Right renal pelvis (tissue), 4 donors: ENCODE measurements at places on chromosomes 13 and 19.

- DNase-seq: peak; percentile 57
Observed at GRCh38 chr19:49475995-49476880, 2.2 kb downstream of the FLT3LG start.

GRCh38 chr19:54114340-54115108 lies 933 bp downstream of the TFPT start:
- DNase-seq: no peak

DNA sequence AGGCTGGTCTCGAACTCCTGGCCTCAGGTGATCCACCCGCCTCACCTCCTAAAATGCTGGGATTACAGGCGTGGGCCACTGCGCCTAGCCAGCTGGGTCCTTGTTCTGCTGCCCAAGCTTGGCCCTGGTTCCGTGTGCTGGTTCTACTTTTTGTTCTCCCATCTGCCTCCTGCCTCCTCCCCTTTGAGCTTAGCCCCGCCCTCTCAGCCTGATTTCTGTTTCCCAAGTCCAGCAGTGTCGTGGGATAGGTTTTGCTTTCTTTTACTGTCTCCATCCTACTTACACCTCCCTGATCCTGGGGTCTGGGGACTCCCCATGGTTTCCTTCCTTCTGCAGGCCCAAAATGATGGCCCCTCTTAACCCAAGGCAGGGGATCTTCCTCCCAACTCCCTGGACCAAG lies 2.4 kb downstream of the BLOC1S3 start:
- no peak for DNase-seq

- no peak for DNase-seq
Observed at GRCh38 chr19:36972571-36972970, 56.4 kb downstream of the ZNF568 start.

DNA sequence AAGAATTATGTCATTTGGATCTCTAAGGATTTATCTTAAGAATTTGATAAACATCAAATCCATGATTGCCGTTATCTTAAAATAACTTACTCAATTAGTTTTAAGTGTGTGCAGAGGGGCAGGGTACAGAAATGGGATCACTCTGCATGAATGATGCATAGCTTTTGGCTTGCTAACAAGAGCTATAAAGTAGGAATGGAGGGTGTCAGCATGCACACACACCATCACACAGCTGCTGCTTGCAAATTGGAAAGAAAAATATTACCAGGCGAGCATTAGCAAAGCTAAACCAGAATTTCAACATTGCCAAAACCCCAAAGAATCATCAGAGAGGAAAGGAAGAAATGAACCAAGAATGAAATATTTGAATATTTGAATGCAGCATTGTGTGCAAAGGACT lies 580.6 kb downstream of the LMO7 start:
- no peak for DNase-seq

- DNase-seq: no peak
Observed at GRCh38 chr13:74907788-74908187, 574.2 kb downstream of the TBC1D4 start.

GRCh38 chr19:58352760-58353671 lies at the start of gene A1BG:
Gene A1BG, minus strand, starts transcription at chr19:58353492. Its CDS starts 55 bp downstream, at chr19:58353437.
- no peak for DNase-seq

DNA sequence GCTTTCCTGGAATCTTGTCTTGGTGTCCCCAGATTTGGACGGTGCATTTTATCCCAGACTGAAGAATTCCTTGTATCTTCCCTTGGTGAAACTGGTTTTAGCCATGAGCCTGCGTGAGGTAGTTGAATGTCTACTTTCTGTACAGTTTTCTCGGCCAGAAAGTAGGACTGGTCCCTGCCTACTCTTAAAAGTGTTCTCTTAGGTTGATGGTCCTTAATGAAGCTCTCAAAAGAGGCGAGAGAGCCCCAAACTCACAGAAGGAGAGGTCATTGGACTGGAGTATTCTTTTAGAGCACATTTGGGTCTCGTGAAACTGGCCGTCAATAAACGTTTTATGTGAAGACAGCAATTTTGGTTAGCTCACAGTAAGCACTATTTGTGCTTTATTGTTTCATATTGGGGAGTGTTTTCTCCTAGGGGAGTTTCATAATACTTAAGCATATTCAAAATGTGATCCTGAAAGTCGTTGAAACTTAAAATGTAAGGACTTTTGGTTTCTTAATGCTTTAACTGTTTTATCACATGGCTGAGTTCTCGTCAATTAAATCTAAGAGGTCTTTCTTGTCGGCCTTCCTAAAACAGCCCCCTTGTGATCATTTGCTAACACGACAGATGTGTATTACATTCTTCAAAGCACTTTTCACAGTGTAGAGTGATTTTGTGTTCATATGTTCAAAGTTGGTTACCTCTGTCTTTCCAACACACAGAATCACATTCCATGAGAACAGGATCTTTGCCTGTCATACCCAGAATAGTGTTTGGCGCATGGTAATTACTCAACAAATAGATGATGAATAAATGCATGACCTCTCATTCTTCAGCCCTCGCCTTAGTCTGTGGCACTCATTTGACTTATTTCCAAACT lies 889 bp downstream of the GTF2F2 start:
- DNase-seq: no peak

GRCh38 chr13:113670541-113670940 lies 3.5 kb downstream of the GRK1 start:
- no peak for DNase-seq

DNA sequence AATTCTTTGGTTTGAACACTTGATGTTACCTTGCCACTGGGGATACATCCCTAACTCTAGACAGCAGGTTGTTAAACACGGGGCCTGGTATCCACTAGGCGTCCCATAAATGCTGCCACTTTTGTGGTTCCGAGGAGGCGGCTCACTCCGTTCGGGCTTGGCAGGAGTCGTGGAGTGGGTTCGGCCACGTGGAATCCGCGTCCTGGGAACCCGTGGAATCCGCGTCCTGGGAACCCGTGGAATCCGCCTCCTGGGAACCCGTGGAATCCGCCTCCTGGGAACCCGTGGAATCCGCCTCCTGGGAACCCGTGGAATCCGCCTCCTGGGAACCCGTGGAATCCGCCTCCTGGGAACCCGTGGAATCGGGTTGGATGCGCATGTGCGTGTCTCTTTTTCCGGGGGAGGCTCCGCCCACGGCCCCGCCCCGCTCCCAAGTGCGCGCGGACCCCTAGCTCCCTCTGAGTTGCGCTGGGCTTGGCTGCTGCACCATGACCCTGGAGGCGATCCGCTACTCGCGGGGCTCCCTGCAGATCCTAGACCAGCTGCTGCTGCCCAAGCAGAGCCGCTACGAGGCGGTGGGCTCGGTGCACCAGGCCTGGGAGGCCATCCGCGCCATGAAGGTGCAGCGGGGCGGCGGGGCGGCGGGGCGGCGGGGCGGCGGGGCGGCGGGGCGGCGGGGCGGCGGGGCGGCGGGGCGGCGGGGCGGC lies at the start of gene MRI1:
TSS of gene MRI1 (plus strand) at position 422 of the 707 bp plus-strand sequence. CDS start at position 489, 67 bp downstream.
- DNase-seq: no peak

DNA sequence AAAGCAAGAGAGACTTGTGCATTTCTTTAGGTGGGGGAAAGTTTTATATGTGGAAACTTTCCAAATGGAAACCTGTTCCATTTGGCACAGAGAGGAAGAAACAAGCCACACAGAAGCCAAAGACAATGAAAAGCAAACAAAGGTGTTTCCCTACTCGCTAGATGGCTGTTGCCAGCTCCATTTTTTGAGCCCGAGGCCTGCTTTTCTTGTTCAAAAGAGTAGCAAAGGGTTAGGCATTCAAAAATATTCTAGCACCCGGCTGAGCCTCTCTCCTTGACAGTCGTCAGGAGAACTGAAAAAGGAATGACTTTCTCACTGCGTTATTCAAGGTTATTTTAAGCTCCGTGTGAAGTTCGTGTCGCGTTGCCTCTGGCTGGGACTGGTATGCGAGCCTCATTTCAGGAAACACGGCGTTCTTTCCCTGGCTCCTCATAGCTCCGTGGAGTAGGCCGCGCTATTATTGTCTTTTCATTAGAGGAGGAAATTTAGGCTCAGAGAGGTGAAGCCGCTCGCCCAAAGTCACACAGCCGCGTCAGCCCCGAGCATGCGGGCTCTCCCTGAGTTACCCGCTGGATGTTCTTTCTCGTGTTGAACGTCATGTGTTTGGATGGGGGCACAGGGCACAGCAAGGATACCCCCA lies 7.6 kb downstream of the TRPM4 start:
- no peak for DNase-seq

DNA sequence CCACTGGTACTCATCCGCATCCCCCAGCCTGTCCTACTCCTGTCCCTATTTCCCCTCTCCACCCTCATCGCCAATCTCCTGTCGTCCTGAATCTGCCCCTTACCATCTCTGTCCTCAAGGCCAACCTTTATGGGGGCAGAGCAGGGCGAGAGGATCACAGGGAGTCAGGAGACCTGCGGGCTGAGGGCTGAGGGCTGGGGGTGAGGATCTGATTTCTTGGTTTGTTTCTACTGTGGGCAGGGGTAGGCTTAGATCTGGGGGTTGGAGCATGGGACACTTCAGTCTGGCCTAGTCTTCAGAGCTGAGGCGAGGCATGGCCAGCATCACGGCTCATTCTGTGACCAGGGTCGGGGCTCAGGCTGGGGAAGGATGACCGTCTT lies 16.5 kb upstream of the ERCC1 start:
- no peak for DNase-seq

DNA sequence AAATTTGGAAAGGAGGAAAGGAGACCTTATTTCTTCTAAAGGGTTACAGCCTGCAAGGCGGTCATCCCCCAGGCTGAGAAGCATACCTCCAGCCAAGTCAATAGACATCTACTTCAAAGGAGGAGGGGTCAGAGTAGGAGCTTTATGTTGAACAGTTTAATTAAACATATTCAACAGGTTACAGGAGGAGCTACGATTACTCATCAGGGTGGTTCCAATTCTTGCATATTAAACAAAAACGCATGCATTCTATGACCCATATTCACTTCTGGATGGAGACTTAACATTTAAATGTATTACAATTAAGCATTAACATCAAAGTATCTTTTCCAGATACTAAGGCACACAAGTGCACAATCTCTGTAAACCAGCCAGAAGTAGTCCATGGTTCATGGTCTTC lies 1955.0 kb downstream of the PCDH9 start:
- no peak for DNase-seq

DNA sequence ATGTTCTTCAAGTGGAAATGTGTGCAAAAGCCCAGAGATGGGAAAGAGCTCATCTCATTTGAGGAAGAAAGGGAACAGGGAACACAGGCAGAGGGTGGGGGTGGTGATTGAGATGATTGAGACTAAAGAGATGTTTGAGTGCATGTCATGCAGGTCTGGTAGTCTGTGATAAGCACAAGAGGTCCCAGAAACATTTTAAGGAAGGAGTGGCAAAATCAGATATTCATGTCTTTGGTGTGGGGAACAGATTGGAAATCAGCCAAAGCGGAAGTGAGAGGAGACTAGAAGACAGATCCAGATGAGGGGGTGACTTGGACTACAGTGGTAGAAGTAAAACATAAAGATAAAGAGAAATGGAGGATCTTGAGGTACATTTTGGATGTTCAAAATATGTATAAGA lies 39.4 kb upstream of the DACH1 start:
- no peak for DNase-seq

GRCh38 chr19:34430738-34431625 lies 2.8 kb downstream of the UBA2 start:
- no peak for DNase-seq

GRCh38 chr19:7099597-7099921 lies 30.1 kb downstream of the ZNF557 start:
- no peak for DNase-seq

GRCh38 chr13:70408865-70409264 lies 300.6 kb upstream of the KLHL1 start:
- no peak for DNase-seq

- DNase-seq: no peak
Observed at GRCh38 chr19:16542910-16543472, 754 bp upstream of the CHERP start.

GRCh38 chr19:926589-927350 lies 935 bp downstream of the ARID3A start:
- DNase-seq: no peak

GRCh38 chr13:27296496-27296895 lies 25.9 kb downstream of the RASL11A start:
- DNase-seq: no peak

GRCh38 chr19:54875506-54875905 lies 1.5 kb downstream of the FCAR start:
- no peak for DNase-seq

GRCh38 chr13:107961849-107962608 lies 253.3 kb downstream of the LIG4 start:
- DNase-seq: no peak

- no peak for DNase-seq
Observed at GRCh38 chr13:94987081-94987480, 274.7 kb upstream of the SOX21 start.

DNA sequence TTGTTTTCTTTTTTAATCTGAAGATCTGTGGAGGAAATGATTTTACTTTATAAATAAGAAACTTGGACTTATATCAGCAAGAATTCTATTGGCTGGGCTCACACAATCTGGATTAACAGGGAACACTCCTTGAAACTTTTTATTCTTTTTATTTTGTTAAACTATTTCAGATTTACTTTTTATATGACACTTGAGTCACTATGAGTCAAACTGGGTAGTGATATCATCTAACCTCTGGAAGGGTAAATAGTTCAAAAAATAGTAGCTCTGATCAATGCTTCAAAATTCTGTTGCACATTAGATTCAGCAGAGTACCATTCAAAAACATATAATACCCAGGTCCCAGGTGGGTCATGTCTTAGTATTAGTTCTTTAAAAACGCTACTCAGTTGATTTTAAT lies 55.1 kb upstream of the NBEA start:
- DNase-seq: no peak

DNA sequence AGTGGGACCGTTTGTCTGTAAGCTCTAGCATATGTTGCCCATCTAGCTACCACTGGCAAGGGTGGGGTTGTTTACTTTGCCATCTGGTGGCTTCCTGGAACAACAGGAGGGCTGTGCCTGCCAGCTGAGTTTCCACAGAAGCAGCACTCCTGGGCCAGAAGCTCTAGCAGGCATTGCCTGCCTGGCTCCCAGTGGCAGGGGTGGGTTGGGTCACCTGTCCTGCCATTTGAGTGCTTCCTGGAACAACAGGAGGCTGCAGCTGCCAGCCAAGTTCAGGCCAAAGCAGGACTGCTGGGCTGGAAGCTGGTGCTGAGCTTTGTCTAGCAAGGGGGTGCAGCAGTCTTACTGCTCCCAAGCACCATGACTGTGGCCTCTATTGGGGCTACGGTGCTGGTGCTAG lies 239.7 kb downstream of the MTUS2 start:
- no peak for DNase-seq

DNA sequence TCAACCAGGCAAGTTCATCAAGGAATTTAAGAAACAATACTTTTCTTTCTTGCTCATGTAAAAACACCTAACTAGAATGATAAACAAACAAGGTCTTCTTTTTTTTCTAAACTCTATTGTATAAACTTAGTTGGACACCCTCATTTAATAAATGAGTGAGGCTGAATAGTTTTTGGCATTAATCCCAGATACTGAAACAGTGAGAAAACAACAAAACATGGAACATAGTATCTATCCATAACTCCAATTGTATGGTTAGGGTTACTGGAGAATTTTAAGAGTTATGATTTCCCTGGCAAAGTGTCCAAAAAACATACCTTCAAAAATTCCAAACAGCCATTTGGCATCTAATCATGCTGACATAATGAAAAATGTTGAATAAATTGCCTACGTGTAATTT lies 5.8 kb upstream of the POMP start:
- DNase-seq: no peak

GRCh38 chr13:24922387-24922744 lies 158.4 kb downstream of the RNF17 start:
- DNase-seq: no peak
